Lower leg skin (tissue), 4 donors: ENCODE measurements at places on chromosomes 2 and 18.

DNA sequence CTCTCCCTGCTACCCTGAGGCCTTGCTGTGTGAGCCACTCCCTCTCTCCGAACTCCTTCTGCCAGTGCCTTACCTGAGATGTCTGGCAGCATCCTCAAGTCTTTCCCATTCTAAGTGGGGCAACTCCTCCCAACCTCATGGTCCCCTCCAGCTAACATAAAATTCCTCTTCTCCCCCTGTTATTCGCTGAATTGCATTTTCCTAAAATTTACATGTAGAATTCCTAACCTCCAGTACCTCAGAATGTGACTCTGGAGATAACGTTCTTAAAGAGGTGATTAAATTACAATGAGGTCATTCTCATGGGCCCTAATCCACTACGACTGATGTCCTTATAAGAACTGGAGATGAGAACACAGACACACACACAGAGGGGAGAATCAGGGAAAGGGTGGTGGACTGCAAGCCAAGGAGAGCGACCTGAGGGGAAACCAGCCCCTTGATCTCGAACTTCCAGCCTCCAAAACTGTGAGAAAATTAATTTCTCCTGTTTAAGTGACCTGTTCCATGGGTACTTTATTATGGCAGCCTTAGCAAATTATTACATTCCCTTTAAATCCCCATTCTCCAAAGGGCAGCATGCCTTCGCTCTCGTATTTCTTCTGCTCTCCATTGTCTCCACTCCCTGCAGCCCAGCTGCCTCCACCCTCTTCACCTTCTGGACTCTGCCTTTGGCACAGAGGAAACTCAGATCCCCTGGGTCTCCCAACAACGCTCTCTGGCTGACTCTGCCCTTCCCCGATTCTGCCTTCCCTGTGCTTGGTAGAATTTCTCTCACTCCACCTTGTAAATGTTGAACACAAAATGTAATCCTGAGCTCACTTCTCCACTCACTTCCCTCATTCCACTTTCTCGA, 70.5 kb downstream of the TGIF1 start:
- no peak for DNase-seq

- DNase-seq: no peak
These were observed 29.2 kb downstream of the GULP1 start for GRCh38 chr2:188320861-188321260.

DNA sequence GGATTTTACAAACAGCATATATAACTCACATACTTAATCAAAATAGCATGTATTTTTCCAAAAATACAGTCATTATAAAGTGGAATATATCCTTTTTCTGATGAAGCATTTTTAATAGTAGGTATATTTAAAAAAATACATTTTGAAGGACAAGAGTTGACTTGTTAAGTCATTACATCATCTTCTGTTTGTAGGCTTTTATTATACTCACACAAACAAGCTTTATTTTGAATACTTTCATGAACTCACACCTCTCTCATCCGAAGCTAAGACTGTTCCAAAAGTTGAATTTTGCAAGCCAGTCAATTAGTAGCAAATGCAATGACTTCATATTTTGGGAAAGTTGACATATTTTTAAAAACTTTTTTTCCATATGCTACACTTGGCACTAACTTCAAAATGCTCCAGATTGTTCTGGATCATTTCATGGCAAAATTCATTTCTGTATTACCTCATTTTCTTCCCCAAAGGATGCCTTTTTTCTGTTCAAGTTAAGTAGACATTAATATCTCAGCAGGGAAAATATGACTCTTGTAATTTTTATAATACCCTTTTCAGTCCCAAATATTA, 68.5 kb upstream of the WDR75 start:
- no peak for DNase-seq

DNA sequence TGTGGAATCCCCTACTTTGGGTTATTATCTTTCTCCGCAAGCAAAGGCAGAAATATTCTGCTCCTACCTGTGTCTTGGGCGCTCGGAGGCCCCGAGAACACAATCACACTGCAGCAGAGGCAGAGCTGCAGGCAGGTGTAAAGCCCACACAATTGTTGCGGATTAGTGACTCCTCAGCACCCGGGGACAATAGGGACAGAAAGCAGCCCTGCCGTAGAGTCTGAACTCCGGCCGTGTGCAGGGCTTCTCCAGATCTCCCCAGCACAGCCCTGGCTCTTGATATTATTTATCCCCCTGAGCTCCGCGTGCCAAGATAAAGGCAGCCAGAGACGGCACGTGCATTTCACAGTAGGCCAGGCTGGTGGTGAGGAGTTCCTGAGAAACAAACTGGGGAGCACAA, 229.2 kb downstream of the EN1 start:
- no peak for DNase-seq

GRCh38 chr2:152546230-152546837, 170.9 kb downstream of the PRPF40A start:
- DNase-seq: no peak

GRCh38 chr2:30456106-30456505, 9.1 kb downstream of the LCLAT1 start:
- DNase-seq: no peak

DNA sequence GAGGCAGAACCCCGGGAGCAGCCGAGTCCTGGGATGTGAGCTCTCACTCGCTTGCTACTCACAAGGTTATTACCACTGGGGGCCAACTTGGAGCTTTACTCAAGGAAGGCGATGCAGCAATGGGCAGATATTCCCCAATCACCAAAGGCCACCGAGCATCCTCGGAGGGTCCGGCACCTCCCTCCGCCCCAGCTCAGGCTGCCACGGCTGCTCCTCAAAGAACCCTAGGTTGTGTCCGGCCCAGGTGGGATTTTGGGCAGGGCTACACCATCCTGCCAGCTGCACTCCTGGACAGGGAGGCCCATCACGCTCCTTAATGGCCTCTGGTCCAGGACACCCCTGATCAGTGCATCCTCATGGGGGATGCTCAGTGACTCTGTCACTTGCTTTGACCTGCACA, 24.8 kb downstream of the FBLN7 start:
- peak; percentile 50 for DNase-seq

DNA sequence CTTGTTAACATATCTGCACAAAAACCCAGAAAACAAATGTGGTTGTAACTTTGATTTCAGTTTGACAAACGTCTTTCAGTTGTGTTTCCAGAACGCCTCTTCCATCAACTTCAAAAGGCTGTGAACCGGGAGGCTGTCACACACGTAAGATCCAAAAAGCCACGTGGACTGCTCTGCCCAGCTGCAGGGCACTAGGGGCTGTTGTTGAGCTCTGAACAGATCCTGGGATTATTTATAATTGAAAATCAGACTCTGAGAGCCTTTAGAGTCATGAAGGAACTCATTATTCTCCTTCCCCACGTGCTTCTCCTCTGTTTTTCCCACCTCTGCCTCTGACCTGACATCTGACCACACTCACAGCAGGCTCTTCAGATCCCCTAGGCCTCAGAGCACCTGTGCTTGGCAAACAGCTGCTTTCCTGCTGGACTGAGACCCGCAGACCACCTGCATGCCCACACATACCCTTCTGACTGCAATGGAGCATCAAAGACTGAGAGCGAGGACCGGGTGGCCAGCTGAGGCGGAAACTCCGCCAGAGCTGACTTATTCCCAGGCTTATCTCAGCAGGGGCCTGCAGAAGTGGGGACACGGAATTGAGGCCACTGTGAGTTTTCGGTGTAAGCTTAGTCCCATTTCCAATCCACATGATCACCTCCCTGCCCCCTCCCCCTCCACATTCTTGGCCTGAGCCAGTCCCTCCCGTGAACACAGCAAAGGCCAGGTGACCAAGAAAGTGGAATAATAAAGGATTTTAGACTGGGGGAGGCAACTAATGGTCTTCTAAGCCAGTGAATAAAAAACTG, 114.8 kb downstream of the ATL2 start:
- DNase-seq: no peak

GRCh38 chr2:37802899-37803379, 122.1 kb upstream of the RMDN2 start:
- DNase-seq: no peak

DNA sequence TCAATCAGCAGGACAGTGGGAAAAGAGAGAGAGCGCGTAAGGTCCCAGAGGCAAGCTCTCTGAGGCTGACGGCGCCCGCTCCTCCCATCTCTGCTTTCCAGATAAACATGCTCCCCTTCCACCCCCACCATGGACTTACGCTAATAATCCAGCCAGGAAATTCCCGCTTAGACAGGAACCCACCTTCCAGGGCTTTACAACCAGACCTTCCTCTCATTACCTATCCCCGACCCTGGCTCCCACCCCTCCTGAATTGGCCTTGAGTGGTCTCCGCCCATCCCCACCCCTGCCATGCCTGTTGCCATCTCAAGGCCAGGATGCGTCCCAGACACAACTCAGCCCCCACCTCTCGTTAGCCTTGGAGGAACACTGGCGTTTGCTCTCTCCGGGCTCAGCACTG, 131.1 kb downstream of the SMAD2 start:
- DNase-seq: no peak

DNA sequence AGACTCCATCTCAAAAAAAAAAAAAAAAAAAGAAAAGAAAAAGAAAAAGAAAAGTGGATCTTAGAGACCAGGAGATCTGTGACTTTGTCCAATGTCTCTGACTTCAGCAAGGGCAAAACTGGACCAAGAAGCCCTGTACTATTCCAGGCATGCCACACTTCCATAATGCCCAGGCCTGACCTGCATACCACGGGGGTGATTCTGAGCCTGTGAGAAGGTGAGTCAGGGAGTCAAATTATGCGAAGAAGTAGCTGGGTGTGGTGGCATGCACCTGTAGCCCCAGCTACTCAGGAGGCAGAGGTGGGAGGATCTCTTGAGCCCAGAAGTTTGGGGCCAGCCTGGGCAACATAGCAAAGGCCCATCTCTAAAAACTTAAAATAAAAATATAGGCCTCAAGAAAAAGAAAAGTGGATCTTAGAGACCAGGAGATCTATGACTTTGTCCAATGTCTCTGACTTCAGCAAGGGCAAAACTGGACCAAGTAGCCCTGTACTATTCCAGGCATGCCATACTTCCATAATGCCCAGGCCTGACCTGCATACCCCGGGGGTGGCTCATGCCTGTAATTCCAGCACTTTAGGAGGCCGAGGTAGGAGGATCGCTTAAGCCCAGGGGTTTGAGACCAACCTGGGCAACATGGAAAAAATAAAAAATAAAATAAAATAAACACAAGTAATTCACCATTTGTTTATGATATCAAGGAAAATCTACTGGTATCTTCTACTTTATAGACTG, 12.2 kb upstream of the PUM2 start:
- no peak for DNase-seq

DNA sequence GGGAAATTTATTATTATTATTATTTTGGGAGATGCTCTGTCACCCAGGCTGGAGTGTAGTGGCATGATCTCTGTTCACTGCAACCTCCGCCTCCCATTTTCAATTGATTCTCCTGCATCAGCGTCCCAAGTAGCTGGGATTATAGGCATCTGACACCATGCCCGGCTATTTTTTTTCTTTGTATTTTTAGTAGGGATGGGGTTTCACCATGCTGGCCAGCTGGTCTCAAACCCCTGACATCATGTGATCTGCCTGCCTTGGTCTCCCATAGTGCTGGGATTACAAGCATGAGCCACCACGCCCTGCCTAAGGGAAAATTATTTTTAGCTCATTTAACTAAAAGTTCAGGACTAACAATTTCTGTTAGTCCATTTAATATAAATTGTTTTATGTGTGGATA, 109.2 kb upstream of the SESTD1 start:
- DNase-seq: no peak

DNA sequence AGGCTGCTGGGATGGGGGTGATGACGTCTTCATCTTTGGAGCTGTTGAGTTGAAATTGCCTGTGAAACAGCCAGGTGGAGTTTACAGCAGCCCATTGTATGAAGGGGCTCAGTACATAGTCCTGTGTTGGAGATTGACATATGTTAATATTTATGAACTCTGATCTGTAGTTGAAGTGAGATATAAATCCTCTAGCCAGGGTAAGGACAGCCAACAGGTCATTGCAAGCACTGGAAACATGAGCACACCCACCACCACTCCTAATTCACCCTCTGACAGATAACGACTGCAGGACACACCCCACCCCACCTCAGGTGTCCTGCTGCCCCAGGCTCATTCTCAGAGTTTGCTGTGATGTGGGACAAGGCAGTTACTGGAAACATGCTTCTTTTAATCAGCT, 112.4 kb upstream of the TRIB2 start:
- no peak for DNase-seq

- DNase-seq: no peak
These were observed 84.1 kb upstream of the EPB41L3 start for GRCh38 chr18:5627776-5628511.

DNA sequence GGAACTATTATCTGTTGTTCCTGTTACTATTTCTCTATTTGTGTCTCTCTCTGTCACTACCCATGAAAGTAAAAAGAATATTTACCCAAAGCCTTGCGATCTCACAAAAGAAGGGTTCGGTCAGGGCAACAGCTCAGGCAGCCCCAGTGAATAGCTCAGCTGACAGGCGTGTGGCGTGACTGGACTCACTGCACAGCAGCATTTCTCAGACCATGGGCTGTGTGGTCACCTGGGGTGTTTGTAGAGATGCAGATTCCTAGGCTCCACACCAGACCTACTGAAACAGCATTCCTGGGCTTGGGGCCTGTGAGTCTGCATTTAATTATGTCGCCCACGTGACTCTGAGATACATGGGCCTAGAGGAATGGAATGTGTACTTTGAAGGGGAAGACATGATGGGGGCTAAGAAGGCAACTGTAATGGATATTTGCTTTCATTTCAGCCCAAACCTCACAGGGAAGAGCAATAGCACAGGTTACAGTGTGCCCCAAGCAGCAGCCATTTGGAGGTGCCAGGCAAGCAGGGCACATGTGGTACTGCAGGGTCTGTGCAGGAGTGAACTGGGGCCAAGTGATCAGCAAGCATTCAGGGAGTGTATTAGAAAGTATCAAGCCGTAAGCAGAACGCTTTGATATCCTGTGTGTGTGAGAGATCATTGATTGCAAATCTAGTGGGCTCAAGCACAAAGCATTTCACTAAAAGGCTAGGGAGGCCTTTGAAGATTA, 90.4 kb upstream of the RBMS1 start:
- DNase-seq: no peak

GRCh38 chr2:111982822-111983221, 72.2 kb upstream of the TMEM87B start:
- DNase-seq: no peak

GRCh38 chr2:57534358-57534757, 512.2 kb upstream of the VRK2 start:
- no peak for DNase-seq

DNA sequence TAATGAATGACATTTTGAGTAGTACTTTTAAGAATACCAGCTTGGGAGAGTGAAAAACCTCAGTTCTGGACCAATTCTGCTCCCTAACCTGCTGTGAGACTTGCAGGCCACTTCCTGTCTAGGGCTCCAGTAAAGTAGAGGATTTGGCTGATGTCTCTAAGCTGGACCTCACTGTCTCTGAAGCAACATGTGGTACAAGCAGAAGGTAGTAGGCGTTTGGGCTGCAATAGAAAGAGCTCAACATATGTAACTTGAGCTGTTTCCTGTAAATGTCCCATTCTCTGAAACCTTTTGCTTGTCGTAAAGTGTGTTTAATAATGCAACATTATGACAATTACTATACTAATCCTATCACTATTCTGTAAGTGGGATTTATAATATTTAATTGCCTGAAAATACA, 213.1 kb downstream of the MYO3B start:
- no peak for DNase-seq

- no peak for DNase-seq
These were observed 289.7 kb downstream of the MYT1L start for GRCh38 chr2:2041256-2041824.
